ENCODE measurements at places on chromosomes 1 and 21. TPM values are rescaled to one million over a fixed set of nuclear protein-coding genes. Genes with fewer than 3 reads are reported as not detected.

Gene DSTYK
- 7.6 TPM for total RNA-seq

Gene CNKSR1
- 0.45 TPM for total RNA-seq

Gene BCL2L15
- total RNA-seq: not detected

Gene CADM3
- 0.14 TPM for total RNA-seq

Gene OR6K3
- total RNA-seq: not detected

Gene CLSTN1
- 70.6 TPM for total RNA-seq

Gene UBASH3A
- 0.26 TPM for total RNA-seq

Gene AGMAT
- total RNA-seq: 6.1 TPM

Gene VCAM1
- 0.08 TPM for total RNA-seq

Gene PRAMEF15
- not detected for total RNA-seq

Gene PADI1
- 2.3 TPM for total RNA-seq

Gene NEXN
- 4.6 TPM for total RNA-seq

Gene CLIC6
- 0.04 TPM for total RNA-seq
